ENCODE measurements at places on chromosomes 5 and 9.

DNA sequence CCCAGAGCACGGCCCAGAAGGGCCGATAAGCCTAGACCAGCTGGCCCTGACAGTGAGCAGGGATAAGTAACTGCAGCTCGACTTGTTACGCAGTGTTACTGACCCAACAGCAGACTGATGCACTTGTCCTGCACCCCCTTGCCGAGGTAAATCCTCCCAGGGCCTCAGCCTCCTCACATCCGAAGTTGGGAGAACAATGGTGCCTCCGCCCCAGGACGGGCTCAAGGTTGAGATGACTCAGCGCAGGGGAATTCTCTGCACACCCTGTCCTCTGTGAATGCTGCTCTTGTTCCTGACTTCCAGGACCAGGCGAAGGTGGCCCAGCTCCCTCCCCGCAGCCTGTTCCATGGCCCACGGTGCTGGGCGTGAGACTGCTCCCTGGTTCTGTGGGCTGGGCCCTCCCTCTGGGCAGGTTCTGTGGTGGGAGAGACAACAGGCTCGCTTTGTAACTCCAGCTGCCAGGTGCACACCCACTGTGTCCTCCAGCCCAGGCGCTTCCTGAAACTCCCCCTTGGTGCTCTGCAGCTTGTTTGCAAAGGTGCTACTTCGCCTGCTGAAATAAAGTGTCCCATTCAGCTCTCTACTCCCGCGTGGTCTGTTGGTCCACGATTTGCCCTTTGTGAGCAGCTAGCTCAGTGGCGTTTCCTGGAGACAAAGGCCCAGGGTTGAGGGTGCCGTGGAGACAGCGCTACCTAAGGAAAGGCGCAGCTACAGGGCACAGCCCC lies 40.1 kb upstream of the SLC6A19 start:
- no peak for DNase-seq

GRCh38 chr5:96641368-96642280 lies 20.6 kb upstream of the CAST start:
- DNase-seq: no peak

GRCh38 chr5:140828362-140828737 lies 590 bp downstream of the PCDHA6 start:
- DNase-seq: no peak

DNA sequence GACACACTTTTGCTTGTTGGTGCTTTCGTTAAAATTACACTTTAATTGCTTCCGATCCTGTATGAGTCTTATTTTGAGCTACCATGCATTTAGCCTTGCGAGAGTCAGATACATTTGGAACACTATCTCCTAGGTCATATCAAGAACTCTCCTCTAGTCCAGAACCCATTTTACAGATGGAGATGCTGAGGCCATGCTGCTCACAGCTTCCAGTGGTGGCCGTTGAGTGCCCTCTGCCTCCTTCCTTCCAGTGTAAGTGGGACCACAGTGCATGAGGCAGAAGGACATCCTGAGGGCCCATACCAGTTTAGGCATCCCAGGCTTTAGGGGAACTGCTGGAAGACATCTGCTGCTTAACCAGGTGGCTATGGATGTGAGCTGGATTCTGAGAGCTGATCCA lies 6.9 kb downstream of the CCNI2 start:
- DNase-seq: no peak

- no peak for DNase-seq
Measured at GRCh38 chr5:8505196-8505595, 636.2 kb downstream of the MTRR start.

DNA sequence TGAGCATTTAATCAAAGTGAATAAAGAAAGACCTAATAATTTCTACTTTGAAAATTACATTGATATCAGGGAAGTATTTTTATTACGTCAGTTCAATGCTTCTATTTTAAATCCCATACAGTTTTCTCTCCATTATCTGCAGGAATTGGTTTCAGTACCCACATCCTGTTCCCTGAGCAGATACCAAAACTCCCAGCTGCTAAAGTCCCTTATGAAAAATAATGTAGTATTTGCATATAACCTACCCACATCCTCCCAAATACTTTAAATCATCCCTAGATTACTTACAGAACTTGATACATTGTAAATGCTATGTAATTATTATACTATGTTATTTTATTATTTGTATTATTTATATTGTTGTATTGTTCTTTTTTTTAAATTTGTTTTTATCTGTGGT lies 125.4 kb upstream of the MINAR2 start:
- DNase-seq: no peak
